ENCODE measurements at places on chromosomes 11 and 22. TPM values are rescaled to one million over a fixed set of nuclear protein-coding genes. Genes with fewer than 3 reads are reported as not detected.

The PRG3 gene
- total RNA-seq = not detected

The KLHL35 gene
- 1.5 TPM for total RNA-seq

The KRTAP5-10 gene
- not detected for total RNA-seq

The PTPRCAP gene
- total RNA-seq = 0.32 TPM

The PRODH gene
- total RNA-seq = under 0.01 TPM

The MUC5B gene
- total RNA-seq = not detected

The NCAM1 gene
- total RNA-seq = 4.2 TPM

The PGM2L1 gene
- total RNA-seq = 3.1 TPM

The MS4A1 gene
- total RNA-seq = not detected

The MS4A6A gene
- total RNA-seq = not detected

The NOX4 gene
- total RNA-seq = 28.4 TPM

The JAML gene
- not detected for total RNA-seq

The TRIM51 gene
- not detected for total RNA-seq

The NXPE2 gene
- total RNA-seq = 0.16 TPM

The GRIK4 gene
- 0.16 TPM for total RNA-seq

The SYT7 gene
- total RNA-seq = 0.65 TPM

The TNNT3 gene
- not detected for total RNA-seq

The OR51B4 gene
- not detected for total RNA-seq

The OR52A1 gene
- total RNA-seq = not detected

The GAL gene
- total RNA-seq = not detected

The CHRM1 gene
- total RNA-seq = not detected

The HTR3A gene
- not detected for total RNA-seq

The CYB5R2 gene
- 27.1 TPM for total RNA-seq

The WEE1 gene
- 35.9 TPM for total RNA-seq

The PLA2G3 gene
- not detected for total RNA-seq

The OR2AG1 gene
- total RNA-seq = not detected

The KCNC1 gene
- total RNA-seq = 0.16 TPM

The OR5T3 gene
- total RNA-seq = not detected

The OTOG gene
- not detected for total RNA-seq

The POTEH gene
- not detected for total RNA-seq

The OR10G8 gene
- not detected for total RNA-seq

The OSBP2 gene
- 2.9 TPM for total RNA-seq

The CD248 gene
- 174 TPM for total RNA-seq

The ART1 gene
- total RNA-seq = not detected

The TUBA8 gene
- 1.5 TPM for total RNA-seq

The NRXN2 gene
- 107 TPM for total RNA-seq

The CYTH4 gene
- total RNA-seq = not detected

The HBE1 gene
- total RNA-seq = not detected

The ARHGAP8 gene
- total RNA-seq = 2.4 TPM

The GDPD5 gene
- total RNA-seq = 8.0 TPM

The OR4A47 gene
- total RNA-seq = not detected

The ZFTA gene
- total RNA-seq = 22.9 TPM

The NXF1 gene
- 38.9 TPM for total RNA-seq

The MMP12 gene
- total RNA-seq = 0.97 TPM

The RNF141 gene
- total RNA-seq = 28.7 TPM

The ACO2 gene
- 66.1 TPM for total RNA-seq

The SMC1B gene
- not detected for total RNA-seq

The SERGEF gene
- 22.7 TPM for total RNA-seq

The TSSK2 gene
- not detected for total RNA-seq

The NARS2 gene
- 12.5 TPM for total RNA-seq

The TMEM132A gene
- 16.0 TPM for total RNA-seq

Measured in hair follicle dermal papilla cell (primary cell).